Activated naive CD8-positive, alpha-beta T cell treated with anti-CD3 and anti-CD28 coated beads for 36 hours (primary cell): ENCODE measurements at places on chromosomes 2 and 18.

GRCh38 chr2:185608799-185609198, 129.8 kb upstream of the FSIP2 start:
- DNase-seq: no peak

- DNase-seq: no peak
Measured at GRCh38 chr2:34808426-34808825, 1209.3 kb upstream of the FAM98A start.

DNA sequence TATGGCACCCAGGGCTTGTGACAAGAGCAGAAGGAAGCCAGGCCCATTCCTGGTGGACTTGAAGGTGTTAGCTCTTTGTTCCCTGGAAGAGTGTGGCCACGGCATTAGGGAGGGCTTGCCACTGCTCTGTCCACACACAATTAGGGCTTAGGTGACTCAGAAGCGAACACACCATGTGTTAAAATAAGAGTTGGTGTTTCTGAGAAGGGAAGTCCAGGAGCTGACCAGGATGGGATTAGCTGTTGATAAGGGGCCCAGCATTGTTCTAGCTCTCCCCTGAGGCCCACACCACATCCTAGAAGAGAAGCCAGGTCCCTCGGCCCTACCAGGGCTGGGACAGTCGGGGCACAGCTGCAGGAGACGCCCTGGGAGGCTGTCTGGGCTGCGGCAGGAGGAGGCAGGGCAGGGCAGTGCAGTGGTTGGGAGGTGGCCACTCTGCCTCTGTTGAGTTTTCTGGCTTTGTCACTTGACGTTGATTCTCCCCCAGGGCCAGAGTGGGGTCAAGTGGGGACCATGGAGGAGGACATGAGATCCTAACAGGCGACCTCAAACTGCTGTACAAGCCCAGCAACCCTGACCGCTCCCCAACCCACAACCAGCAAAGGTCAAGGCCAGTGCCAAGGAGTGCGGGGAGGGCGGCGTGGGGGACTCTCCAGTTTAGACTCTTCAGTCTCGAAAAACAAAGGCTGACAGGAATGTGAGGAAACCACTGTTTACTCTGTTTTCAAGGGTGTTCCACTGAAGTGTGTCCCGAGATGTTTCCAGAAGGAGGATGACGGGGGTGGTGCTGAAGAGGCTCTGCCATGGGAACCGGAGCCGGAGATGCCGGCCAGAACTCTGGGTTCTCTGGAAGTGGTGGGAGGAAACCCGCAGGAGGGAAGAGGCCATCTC, 16.8 kb downstream of the GNLY start:
- no peak for DNase-seq

- DNase-seq: no peak
Measured at GRCh38 chr2:109660046-109660860, 46.1 kb downstream of the SOWAHC start.

DNA sequence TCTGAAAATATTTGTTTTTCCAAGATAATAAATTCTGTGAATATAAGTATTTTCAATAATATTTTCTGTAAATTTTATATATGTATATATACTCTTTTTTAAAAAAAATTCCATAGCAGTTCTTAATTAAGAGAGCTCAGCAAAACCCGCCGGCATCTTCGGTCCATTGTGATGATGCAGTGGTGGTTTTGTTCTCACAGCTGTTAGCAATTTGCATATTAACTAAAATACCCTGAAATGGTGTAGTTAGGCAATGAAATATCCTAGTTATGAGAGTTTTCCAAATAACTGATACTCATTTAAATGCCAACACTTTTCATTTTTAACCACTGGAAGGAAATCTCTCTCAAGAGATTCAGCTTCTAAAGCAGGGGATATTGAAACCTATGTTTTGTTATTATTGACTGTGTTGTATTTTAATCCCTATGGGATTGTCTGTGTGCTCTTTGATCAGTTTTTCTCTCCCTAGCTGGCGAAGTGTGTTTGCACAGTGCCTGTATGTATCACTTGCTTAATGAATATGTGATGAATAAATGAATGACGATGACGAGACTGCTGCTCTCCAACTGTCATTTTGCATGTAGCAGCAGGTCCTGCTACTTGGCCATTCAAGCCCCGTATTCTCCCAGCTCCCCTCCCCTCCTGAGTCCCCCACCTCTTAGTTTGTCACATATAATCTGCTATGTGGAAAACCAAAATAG, 42.4 kb downstream of the PSMG2 start:
- DNase-seq: no peak

GRCh38 chr2:99682275-99683060, 192.7 kb upstream of the REV1 start:
- no peak for DNase-seq

GRCh38 chr2:68594674-68595492, 48.5 kb upstream of the PROKR1 start:
- DNase-seq: peak; percentile 33

- peak; percentile 68 for DNase-seq
Measured at GRCh38 chr2:238158509-238159070, at the start of gene ERFE. Gene ERFE (plus strand): TSS chr2:238158970. CDS start chr2:238159008, 38 bp downstream.

GRCh38 chr2:74025971-74026612, 41.4 kb downstream of the TET3 start:
- no peak for DNase-seq

- no peak for DNase-seq
Measured at GRCh38 chr2:181411105-181411849, 45.9 kb upstream of the ITGA4 start.

- no peak for DNase-seq
Measured at GRCh38 chr2:119109866-119110265, 48.7 kb downstream of the C1QL2 start.

DNA sequence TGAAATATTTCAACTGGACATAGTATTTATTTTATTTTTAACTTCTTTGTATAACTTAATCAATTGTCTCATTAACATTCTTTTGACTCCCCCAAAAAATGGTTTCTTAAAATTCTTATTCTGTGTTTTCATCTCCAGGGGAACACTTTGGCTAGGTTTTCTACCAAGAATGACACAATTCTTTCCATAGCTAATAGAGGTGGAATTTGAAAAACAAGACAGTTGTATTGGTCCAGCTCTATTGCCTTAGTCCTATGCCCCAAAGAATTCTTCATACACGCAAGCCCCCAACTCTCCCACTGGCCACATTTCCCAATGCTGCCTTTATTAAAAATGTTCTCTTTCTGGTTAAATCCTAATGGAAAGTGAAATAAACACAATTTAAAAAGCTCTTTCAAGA, 104.7 kb upstream of the PKDCC start:
- no peak for DNase-seq

- no peak for DNase-seq
Measured at GRCh38 chr18:14781671-14782070, 33.7 kb downstream of the ANKRD30B start.

DNA sequence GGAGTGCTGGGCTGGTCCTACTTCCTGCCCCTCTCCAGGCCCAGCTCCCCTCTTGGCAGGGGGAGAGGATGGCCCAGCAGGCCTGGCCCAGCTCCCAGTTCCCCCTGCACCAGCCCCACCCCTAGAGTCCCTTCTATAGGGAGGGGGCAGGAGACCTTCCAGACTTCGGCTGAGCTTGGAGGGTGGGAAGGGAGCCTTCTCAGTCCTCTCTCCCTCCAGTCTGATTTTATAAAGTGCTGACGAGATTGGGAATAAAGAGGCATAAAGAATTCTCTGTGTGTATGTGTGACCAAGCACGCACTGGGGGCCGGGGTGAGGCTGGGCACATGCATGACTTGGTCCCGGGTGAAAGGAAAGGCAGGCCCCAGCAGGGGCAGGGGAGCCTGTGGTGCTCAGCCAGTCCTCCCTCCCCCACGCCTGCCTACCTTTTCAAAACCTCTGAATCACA, 5.1 kb downstream of the CHPF start:
- no peak for DNase-seq

- no peak for DNase-seq
Measured at GRCh38 chr2:181594322-181594721, 62.6 kb downstream of the CERKL start.

GRCh38 chr2:14759082-14759481, 126.6 kb downstream of the LRATD1 start:
- no peak for DNase-seq

- DNase-seq: no peak
Measured at GRCh38 chr2:85674417-85674816, 6.4 kb upstream of the SFTPB start.
